Natural killer cell (primary cell): ENCODE measurements at places on chromosomes 3 and 15. TPM values are rescaled to one million over a fixed set of nuclear protein-coding genes. Genes with fewer than 3 reads are reported as not detected.

Gene GYG1
- total RNA-seq = 56.5 TPM

DNA sequence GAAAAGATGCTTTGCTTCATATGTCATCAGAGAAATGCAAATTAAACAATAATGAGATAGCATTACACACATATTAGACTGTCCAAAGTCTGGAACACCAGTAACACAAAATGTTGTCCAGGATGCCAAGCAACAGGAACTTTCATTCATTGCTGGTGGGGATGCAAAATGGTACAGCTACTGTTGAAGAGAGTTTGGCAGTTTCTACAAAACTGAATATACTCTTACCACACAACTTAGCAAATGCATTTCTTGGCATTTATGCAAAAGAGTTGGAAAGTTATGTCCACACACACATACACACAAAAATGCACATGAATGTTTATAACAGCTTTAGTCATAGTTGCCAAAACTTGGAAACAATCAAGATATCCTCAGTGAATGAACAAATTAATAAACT is 195.2 kb upstream of the MME start:
- DNase-seq = no peak

DNA sequence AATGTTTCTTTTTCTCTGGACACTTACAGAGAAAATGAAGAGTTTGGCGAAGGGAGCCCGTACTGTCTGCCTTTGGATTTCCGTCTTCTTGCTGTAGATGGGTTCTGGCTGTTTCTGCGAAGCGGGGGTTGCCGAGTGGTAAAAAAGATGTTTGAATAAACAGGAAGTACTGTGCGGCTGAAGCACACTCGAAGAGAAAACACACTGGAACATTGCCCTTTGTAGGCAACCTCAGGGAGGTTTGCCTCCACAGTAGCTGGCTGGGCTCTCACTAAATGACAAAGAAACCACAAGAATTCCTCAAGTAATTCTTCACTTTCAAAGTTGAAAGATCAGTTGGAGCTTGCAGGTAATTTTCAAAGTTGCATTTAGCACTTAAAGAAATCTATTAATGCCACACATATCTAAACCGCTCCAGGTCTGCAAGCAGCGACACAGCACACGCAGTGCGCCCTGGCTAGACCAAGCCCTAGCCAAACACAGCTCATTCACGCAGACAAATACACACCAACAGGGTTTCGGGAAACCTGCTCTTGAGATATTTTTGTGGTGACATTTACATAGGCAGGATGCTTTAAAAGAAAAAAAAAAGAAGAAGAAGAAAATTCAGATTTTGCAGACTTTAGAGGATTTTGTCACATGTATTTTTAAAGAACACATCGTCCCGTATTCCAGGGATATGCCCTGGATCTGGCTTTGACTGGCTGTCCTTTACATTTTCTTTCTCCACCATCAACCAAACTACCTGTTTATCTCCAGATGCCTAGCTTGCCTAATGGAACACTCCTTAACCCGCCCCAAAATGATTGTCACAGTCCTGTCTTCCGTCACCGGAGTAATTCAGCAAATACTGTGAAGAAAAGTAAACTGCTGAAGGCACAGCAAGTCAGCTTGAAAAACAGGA is 452.8 kb downstream of the FOXP1 start:
- peak; percentile 88 for DNase-seq

DNA sequence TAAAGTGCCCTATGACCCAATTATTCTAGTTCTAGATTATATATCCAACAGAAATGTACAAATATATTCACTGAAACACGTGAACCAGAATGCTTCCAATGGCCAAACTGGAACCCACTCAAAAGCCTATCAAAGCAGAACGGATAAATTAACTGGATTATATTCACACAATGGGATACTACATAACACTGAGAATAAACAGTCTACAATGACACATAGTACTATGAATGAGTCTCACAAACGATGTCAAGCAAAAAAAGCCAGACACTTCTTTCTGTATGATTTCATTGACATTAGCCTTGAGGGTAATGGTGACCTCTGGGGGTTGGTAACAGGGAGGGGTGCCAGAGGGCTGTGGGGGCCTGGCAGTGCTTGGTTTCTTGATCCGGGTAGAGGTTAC is 50.9 kb upstream of the HACD2 start:
- DNase-seq = no peak

DNA sequence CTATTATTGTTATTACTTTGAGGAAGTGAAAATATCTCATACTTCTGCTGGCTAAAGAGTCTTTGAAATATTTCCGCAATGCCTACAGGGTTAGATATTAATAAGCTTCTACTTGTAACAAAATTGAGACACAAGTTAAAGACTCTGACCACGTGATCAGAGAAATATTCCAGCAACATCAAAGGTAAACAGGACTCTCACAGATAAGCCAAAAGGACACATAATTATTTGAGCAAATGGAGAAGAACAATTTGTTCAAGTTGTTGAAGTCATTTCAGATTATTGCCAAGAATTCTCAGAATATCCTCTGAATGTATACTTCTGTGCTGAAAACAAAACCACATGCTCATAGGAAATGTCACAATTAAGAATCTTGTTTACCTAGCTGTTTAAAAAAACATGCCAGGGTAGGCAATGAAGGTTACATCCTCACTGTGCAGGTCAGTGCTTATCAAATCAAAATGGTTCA is 225.8 kb upstream of the ALCAM start:
- no peak for DNase-seq

DNA sequence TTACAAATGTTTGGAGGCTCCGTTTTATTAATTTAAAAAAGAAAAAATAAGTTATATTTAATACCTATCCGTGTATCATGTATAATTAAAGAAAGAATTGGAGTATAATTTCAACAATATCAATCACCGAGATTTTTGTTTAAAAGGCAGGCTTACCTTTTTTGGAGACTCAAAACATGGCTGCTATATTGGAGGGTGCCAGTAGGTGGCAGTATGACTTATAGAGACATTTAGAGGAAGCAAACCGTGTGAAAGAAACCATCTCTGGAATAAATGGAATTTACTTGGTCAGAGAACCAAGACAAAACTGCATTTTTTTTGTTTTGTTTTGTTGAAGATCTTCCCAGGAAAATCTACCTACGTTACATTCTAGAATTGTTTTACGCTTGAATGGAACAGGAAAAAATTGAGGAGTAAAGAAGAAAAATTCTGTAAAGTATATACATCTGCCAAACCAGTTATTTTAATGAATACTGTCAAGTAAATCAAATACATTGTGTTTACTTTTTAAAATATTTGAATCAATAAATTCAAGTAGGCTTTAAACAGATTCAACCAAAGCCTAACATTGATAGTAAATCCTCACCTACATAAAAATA is 802.6 kb upstream of the ALCAM start:
- DNase-seq = no peak

- no peak for DNase-seq
Measured at GRCh38 chr3:116188231-116188785, 257.0 kb downstream of the LSAMP start.

DNA sequence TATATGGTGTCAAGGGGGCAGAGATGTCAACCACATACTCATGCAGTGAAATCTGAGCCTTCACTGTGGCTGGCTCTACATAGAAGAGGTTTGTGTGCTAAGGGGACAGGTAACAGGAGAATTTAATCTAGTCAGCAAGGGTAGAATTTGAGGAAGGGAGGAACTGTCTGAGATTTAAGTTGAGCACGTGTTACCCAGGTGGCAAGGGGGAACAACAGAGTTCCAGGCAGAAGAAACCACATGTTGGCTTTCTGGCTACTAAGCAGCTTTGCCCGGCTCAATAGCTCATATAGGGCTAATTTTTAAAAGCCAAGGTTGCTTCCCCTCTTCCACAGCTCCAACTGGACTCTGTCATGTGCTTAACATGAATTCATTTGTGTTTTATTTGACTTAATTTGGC is 397.6 kb downstream of the EDEM1 start:
- no peak for DNase-seq

GRCh38 chr15:89358755-89359439 is 24.3 kb upstream of the POLG start:
- peak; percentile 82 for DNase-seq
